H1 (cell line): ENCODE measurements at places on chromosomes 12 and 14. TPM values are rescaled to one million over a fixed set of nuclear protein-coding genes. Genes with fewer than 3 reads are reported as not detected.

Gene PCED1B
- total RNA-seq = 4.7 and 4.9 TPM in 2 replicates

Gene IL26
- not detected in 2 replicates for total RNA-seq

Gene FOXG1
- 0.24 and 0.29 TPM in 2 replicates for total RNA-seq

Gene PPP1R12A
- 81.5 and 82.7 TPM in 2 replicates for total RNA-seq

Gene SMIM10L1
- total RNA-seq = 14.2 and 15.1 TPM in 2 replicates

Gene ANO2
- total RNA-seq = 3.5 and 5.5 TPM in 2 replicates

Gene RASSF8
- 46.7 and 48.2 TPM in 2 replicates for total RNA-seq

DNA sequence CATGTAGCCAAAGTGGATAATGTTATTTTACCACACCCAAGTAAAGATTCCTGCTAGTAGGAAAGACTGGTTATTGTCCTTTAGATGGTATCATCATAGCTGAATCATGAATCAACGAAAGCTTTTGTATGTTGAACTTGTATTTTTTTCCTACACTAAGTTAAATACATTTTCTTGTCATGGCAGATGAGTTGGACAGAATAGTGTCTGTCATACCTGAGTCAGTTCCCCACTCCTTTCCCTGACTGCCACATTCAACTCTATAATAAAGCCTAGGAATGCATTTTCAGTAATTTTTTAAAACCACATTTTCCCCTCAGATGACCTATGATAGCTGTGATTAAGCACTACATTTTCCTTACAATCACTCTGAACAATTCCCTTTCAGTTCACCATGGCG, 9.3 kb upstream of the PTHLH start:
- H3K27ac ChIP-seq = no peak overlapping the region
- H3K36me3 ChIP-seq = no peaks in the 10 kb centered on the region
- H3K4me1 ChIP-seq = no peaks in the 10 kb centered on the region

- no peaks in the 10 kb centered on the region for H3K4me1 ChIP-seq
- H3K36me3 ChIP-seq = no peaks in the 10 kb centered on the region
- H3K4me3 ChIP-seq = no peak overlapping the region
- no peak for DNase-seq
Measured at GRCh38 chr12:127260531-127260930, 1006.4 kb upstream of the TMEM132C start.

GRCh38 chr14:36521598-36522345, 1.7 kb upstream of the NKX2-1 start:
- H3K4me3 ChIP-seq = no peak overlapping the region
- peak; percentile 74 for DNase-seq
- H3K4me1 ChIP-seq = peaks cover 16% of the 10 kb centered on the region
- no peaks in the 10 kb centered on the region for H3K36me3 ChIP-seq
- H3K27ac ChIP-seq = no peak overlapping the region
- H3K27me3 ChIP-seq = peaks cover 97% of the 10 kb centered on the region

GRCh38 chr12:32179011-32179395, 72.4 kb downstream of the BICD1 start:
- no peaks in the 10 kb centered on the region for H3K36me3 ChIP-seq
- no peaks in the 10 kb centered on the region for H3K27me3 ChIP-seq
- peaks cover 9% of the 10 kb centered on the region; the same call in 1 of the 2 replicates for H3K4me1 ChIP-seq
- no peak for DNase-seq

GRCh38 chr12:11496157-11496851, 100.9 kb upstream of the PRB2 start:
- no peak overlapping the region for H3K27ac ChIP-seq
- H3K27me3 ChIP-seq = peaks cover 10% of the 10 kb centered on the region
- DNase-seq = no peak
- peaks cover 6% of the 10 kb centered on the region for H3K4me1 ChIP-seq
- H3K36me3 ChIP-seq = no peaks in the 10 kb centered on the region

GRCh38 chr12:19304149-19304750, 135.0 kb upstream of the AEBP2 start:
- no peak for DNase-seq
- no peaks in the 10 kb centered on the region for H3K4me1 ChIP-seq
- peaks cover 16% of the 10 kb centered on the region for H3K36me3 ChIP-seq
- no peaks in the 10 kb centered on the region for H3K27me3 ChIP-seq

DNA sequence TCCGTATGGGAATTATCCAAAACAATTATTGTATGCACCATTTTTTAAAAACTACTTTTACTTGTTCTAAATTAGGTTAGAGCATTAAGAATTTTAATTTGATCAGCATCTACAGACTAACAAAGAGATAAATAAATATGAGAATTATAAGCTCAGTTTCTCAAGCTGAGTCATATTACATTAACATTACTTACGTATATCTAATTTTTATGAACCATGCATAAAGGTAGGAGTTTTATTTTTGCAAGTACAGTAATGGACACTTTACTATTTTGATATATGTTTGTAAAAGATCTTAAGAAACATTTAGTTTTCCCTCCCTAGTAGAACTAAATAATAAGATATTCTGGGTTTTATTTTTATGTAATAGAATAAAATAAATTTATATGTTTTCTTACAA, 410.1 kb downstream of the TMEM117 start:
- H3K4me3 ChIP-seq = no peak overlapping the region
- H3K36me3 ChIP-seq = no peaks in the 10 kb centered on the region
- DNase-seq = no peak
- no peak overlapping the region for H3K27ac ChIP-seq
- H3K27me3 ChIP-seq = no peaks in the 10 kb centered on the region
- H3K4me1 ChIP-seq = no peaks in the 10 kb centered on the region

GRCh38 chr12:1662761-1663439, 28.0 kb upstream of the ADIPOR2 start:
- no peak overlapping the region for H3K27ac ChIP-seq
- peaks cover 23% of the 10 kb centered on the region for H3K27me3 ChIP-seq
- peak; percentile 86 for DNase-seq
- H3K36me3 ChIP-seq = no peaks in the 10 kb centered on the region

GRCh38 chr14:91298576-91298975, 54.1 kb upstream of the GPR68 start:
- no peak for DNase-seq
- peaks cover 15% of the 10 kb centered on the region for H3K36me3 ChIP-seq
- H3K4me1 ChIP-seq = no peaks in the 10 kb centered on the region
- no peak overlapping the region for H3K4me3 ChIP-seq
- H3K27ac ChIP-seq = no peak overlapping the region

DNA sequence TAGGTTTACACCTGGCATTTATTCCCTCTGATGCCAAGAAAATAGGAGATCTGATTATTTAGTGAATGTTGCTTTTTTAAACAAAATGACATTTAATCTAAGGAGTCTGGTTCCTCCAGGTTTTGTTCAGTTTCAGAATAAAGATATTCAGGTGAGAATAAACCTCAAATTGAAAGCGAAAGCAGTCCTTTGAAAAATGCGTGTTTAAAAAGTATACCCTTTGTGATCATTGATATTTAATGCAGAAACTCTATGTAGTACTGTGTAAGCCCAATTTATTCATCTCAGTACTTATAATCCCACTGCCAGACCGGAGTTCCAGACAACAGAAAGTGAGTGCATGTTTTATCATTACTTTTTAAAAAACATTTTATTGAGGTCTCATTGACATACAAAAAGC, 210.2 kb downstream of the KCNC2 start:
- H3K27ac ChIP-seq = no peak overlapping the region
- H3K4me3 ChIP-seq = no peak overlapping the region
- H3K4me1 ChIP-seq = no peaks in the 10 kb centered on the region
- DNase-seq = no peak
- no peaks in the 10 kb centered on the region for H3K27me3 ChIP-seq
- H3K36me3 ChIP-seq = no peaks in the 10 kb centered on the region

- no peaks in the 10 kb centered on the region for H3K36me3 ChIP-seq
- DNase-seq = no peak
- H3K27ac ChIP-seq = no peak overlapping the region
- no peaks in the 10 kb centered on the region for H3K4me1 ChIP-seq
Measured at GRCh38 chr12:80107221-80107620, 7.9 kb downstream of the OTOGL start.

GRCh38 chr14:102821252-102821651, 44.0 kb downstream of the TRAF3 start:
- no peak for DNase-seq
- H3K27me3 ChIP-seq = no peaks in the 10 kb centered on the region
- H3K4me3 ChIP-seq = no peak overlapping the region
- no peaks in the 10 kb centered on the region for H3K36me3 ChIP-seq

DNA sequence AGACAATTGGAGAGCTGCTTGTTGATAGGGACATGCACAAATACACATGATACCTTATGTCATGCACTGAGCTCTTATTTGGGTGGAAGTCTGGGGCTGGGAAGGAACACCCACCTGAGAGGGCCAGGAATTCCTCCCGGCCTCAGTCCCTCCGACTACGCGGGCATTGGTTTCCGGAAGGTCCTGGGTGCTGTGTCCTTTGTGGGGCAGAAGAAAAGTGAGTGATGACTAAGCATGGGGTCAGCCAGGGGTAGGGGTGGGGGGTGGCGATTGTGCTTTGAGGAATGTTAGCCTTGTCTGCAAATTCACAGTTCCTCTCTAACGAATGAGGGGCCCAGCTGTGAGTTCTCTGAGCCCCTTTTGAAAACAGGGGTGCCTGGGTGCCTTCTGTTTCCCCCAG, 798 bp downstream of the CELA1 start:
- no peak for DNase-seq
- H3K27me3 ChIP-seq = no peaks in the 10 kb centered on the region
- H3K36me3 ChIP-seq = no peaks in the 10 kb centered on the region
- no peak overlapping the region for H3K4me3 ChIP-seq

GRCh38 chr12:22361785-22362184, 27.3 kb upstream of the ST8SIA1 start:
- H3K27ac ChIP-seq = no peak overlapping the region
- H3K4me1 ChIP-seq = no peaks in the 10 kb centered on the region
- H3K36me3 ChIP-seq = no peaks in the 10 kb centered on the region
- no peaks in the 10 kb centered on the region for H3K27me3 ChIP-seq
- no peak for DNase-seq

GRCh38 chr12:96376865-96377264, 23.4 kb downstream of the CDK17 start:
- H3K4me3 ChIP-seq = no peak overlapping the region
- no peak for DNase-seq
- H3K27me3 ChIP-seq = no peaks in the 10 kb centered on the region
